ENCODE measurements at places on chromosomes 6 and 20. TPM values are rescaled to one million over a fixed set of nuclear protein-coding genes. Genes with fewer than 3 reads are reported as not detected.

- DNase-seq, result no peak
These were observed 206.2 kb upstream of the TCF21 start for GRCh38 chr6:133682506-133683307.

GRCh38 chr20:8389381-8390036, 257.4 kb downstream of the PLCB1 start:
- peak; percentile 75 for DNase-seq

DNA sequence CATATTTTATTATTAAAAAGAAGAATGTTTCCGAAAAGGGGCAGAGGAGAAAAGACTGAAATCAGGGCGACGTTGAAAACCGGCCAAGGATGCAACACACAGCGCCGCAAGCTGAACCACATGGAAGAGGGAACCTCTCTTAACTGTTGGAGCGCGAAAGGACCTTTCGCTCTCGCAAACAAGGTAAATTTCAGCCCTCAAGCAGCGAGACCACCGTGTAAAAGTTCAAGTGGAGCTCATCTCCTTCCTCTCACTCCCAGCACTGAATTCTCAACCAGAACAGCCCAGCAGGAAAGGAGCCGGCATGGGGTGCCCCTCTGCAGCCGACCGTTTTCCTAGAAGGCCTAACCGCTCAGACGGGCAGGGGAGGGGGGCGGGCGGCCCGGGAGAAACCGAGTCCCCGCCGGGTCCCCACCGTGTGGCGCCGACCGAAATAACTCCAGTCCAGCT, 621 bp downstream of the GPR63 start:
- DNase-seq, result no peak

The SUPT3H gene
- total RNA-seq, result 7.1 TPM

The PRPH2 gene
- total RNA-seq, result not detected
